CD14-positive monocyte (primary cell): ENCODE measurements at places on chromosomes 6 and 20. TPM values are rescaled to one million over a fixed set of nuclear protein-coding genes. Genes with fewer than 3 reads are reported as not detected.

- DNase-seq = no peak
Measured at GRCh38 chr6:5028921-5029320, 25.1 kb upstream of the RPP40 start.

- DNase-seq = no peak
Measured at GRCh38 chr6:134706806-134707205, 243.1 kb downstream of the ALDH8A1 start.

DNA sequence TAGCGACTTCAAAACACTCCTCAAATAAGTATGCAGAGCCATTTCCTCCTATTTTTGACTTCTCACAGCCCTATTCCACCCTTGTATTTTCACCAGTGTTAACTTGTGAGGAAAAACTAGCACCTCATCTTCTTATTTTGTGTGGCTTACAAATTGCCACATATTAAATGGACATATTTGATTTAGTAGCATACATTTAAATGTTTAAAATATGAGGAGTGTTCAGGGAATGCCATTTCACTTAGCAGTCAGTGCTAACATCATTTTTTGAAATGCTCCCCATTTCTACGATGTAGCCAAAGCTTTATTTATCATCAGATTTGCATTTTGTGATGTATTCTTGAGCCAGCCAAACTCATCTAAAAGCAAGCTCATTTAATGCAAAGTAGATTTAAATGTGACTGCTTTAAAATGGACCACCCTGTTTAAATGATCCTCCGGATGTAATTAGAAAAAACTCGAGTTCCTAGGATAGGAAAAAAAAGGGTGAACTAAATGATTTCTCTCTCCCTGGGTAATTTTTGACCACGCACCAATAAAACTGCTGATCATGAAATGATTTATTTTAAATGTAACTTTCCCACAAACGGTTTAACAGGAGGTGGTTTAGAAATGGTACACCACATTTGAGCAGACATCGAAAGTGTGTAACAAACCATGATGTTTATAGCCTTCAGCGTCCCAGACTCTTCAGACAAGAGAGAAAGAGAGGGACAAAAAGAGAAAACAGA lies 172.6 kb downstream of the CD83 start:
- DNase-seq = no peak

GRCh38 chr6:131694832-131695426 lies 6.3 kb downstream of the OR2A4 start:
- no peak for DNase-seq

DNA sequence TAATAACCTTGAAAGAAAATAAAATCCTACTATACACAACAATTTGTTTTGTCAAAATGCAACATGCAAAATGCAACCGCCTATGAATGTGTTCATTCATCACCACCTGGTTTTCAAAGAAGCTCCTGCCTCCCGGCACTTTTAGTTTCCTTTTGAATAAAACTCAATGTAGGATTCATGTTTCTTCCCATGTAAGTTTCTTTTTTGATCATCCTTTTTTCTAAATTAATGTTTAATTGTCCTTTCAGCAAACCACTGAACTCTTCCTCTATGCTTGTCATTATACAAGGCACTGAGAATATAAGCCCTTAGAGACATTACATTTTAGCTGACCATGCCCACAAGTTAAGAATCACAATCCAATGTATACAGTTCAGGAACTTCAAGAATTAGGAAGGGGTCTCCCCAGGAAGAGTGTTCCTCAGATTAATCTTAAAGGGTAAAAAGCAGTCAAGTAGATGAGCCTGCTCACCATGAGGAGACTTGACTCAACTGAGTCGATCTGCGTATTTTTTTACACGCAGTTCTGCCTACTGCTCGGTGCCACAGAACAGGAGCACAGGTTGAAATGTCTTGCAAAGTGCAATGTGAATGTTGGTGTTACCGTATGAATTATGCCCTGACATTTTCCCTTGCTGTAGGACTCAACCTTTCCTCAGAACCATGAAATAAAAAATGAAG lies 7.2 kb upstream of the THEMIS start:
- no peak for DNase-seq

DNA sequence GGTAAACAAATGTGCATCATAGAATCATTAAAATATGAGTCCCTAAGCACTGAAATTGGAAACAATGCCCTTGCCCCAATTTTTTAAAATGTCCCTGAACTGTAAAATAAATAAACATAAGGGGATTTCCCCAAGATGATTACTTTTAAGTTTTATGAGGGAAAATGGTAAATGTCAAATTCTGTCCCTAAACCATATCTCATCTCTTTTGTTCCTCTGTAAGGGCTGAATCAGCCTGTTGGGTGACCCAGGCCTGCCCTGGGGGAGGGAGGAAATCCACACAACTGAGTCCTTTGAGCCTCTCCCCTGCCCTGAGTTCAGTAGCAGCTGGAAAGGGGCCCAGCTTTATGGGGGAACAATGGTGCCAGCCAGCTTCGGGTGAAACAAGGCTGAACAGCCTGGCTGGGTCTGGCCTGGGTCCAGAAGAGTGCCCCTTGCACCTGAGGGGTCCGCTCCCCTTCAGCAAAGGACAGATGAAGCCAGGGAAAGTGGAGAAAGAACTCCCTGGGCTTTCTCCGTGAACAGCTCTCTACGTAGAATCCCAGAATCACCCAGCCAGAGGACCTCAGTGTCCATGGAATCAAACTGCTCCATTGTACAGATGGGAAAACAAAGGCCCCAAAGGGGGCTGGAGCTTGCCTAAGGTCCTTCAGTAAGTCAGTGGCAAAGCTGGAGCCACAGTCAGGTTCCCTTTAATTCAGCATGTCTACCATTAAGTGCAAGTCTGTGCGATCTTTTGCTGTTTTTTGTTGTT lies 28.2 kb upstream of the ITCH start:
- DNase-seq = no peak

DNA sequence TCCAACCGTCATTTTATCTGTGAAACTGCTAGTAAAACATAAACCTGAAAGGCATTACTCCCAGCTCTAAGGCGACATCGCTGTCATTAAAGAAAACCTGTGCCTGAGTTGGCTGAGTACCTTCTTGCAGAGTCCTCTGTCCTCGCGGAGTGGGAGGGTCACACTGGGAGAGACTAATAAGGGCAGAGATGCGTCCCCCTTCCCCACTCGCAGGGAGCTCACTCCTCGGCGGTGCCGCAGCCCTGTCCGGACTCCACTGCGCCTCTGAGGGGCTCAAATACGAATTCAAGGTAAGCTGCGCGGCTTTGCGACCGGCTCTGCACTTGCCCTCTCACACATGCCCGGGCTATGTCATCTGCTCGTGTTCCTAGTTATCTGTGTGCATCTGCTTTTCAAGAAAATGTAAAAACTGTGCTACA lies at the start of gene COL19A1:
TSS of gene COL19A1 (plus strand) at position 206 of the 419 bp plus-strand sequence. CDS start 13,012 bp downstream, outside the sequence.
- DNase-seq = no peak

DNA sequence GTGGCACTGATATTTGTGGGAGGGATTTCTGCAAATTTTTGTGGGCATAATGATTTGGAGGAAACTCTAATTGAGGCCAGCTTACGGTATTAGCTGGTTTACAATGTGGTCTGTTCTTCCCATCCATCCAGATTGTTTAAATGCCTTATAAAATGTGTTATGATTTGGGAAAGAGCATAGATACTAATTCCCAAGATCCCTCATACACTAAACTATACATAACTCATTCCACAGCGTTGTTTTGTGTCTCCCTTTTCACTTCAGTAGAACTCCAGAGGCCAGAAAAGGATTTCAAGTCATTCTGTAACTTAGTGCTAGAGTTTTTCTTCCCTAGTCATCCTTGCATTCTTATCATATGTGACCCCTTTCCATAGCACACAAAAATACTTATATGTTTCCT lies 292.6 kb upstream of the NT5E start:
- DNase-seq = no peak

- no peak for DNase-seq
Measured at GRCh38 chr6:168088161-168089053, 9.4 kb upstream of the FRMD1 start.

GRCh38 chr6:149978610-149979009 lies 14.9 kb downstream of the ULBP1 start:
- no peak for DNase-seq

DNA sequence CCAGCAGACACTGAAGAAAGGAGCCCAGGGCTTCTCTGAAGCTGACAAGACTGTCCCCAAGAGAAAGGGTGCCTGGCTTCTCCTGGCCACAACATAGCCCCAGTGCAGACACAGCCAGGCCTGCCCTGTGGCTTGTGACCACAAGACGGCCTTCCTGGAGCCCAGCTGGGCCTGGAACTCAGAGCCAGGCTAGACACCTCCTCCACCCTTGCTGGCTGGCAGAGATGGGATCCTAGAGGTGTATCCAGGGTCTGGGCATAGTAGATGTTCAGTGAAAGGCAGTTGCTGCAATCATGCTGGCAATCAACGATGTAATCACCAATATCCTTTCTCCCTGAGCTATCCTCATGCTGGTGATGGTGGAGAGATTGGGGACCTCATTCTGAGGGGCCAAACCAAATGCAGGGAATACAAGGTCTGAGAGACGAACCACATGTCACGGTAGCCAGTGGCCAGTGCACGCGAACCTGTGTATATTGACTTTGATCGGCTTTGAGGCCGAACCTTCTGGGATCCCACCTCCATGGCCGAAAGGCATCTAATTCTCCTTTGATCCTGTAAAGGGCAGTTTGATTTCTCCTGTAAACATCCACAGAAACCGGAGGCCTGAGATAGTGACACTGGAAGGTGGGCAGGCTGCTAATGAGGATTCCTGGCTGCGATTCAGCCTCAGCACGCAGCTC lies 115.2 kb downstream of the PSMB1 start:
- DNase-seq = no peak

DNA sequence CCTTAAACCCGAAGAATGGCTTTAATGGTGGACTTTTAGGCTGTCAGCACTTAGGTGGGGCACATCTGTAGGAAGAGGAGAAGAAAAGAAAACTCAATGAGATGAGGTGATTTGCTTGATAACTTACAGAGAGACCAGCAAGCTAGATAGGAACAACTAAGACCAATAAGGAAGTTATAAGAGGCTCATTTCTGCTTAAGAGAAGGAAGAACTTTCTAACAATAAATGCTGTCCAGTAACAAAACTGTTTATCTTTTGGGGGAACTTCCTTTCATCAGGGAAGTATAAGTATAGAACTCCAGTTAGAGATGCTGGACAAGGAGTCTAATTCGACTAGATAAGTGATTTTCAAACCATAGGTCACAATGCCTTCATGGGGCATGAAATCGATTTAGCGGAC lies 107.2 kb upstream of the SIRPA start:
- no peak for DNase-seq

- no peak for DNase-seq
Measured at GRCh38 chr6:44666324-44666723, 278.8 kb downstream of the CDC5L start.

GRCh38 chr6:3165631-3166534 lies 8.5 kb upstream of the TUBB2A start:
- peak; percentile 38 for DNase-seq

- no peak for DNase-seq
Measured at GRCh38 chr6:87826424-87826823, 124.4 kb upstream of the AKIRIN2 start.

DNA sequence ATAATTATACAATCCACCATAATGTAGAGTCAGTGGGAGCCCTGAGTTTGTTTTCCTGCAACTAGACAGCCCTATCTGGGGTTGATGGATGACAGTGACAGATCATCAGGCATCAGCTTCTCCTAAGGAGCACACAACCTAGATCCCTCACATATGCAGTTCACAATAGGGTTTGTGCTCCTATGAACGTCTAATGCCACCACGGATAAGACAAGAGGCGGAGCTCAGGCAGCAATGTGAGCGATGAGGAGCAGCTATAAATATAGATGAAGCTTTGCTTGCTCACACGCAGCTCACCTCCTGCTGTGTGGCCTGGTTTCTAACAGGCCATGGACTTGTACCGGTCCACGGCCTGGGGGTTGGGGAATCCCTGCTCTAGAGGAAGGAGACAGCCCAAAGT lies 25.9 kb downstream of the EDEM2 start:
- DNase-seq = no peak

- no peak for DNase-seq
Measured at GRCh38 chr20:11047559-11047958, 373.8 kb upstream of the JAG1 start.

GRCh38 chr6:116156405-116157326 lies 30.7 kb upstream of the COL10A1 start:
- DNase-seq = no peak

DNA sequence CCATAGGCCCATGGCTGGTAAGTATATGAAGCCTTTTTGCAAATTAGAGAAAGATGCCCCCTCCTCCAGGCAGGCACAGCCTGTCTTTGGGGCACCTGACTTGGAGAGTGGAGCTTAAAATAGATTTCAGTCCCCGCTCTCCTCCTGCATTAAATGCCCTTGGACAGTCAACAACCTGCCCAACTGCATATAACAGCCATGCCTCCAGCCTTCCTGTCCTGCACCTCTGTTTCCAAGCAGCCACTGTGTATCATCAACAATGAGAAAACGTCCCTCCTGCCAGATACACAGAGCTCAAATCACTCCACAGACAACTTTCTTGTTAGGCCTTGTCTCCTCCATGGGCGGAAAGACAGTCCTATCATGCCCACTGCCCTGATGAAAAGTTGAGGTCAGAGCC lies 3.4 kb downstream of the CDH22 start:
- DNase-seq = no peak

Gene LIME1
- 0.39 TPM for polyA plus RNA-seq

Gene SLC17A9
- 0.82 TPM for polyA plus RNA-seq

Gene SLC22A2
- polyA plus RNA-seq = not detected in 2 replicates

Gene NKX2-4
- polyA plus RNA-seq = not detected

Gene AVP
- not detected for polyA plus RNA-seq

Gene ZNF334
- polyA plus RNA-seq = not detected

Gene TAGAP
- 247 and 299 TPM in 2 replicates for polyA plus RNA-seq

Gene SLC52A3
- polyA plus RNA-seq = not detected in 2 replicates

Gene SNAI1
- polyA plus RNA-seq = 53.2 and 181 TPM in 2 replicates

Gene TUBB2A
- 2.4 TPM for polyA plus RNA-seq

Gene CHRNA4
- not detected for polyA plus RNA-seq

Gene PNPLA1
- polyA plus RNA-seq = 3.9 TPM

Gene MAFB
- polyA plus RNA-seq = 161 and 313 TPM in 2 replicates

Gene POM121L2
- not detected for polyA plus RNA-seq

Gene TCF21
- not detected for polyA plus RNA-seq

Gene SSTR4
- not detected in 2 replicates for polyA plus RNA-seq

Gene APCDD1L
- not detected for polyA plus RNA-seq
